ENCODE measurements at places on chromosomes 1 and 21. TPM values are rescaled to one million over a fixed set of nuclear protein-coding genes. Genes with fewer than 3 reads are reported as not detected.
A peak's percentile ranks its signal among the peaks of the same experiment; 100 is the strongest.

CYP4A11 gene
- total RNA-seq: 0.92 TPM

AK5 gene
- total RNA-seq: not detected

GBP6 gene
- not detected for total RNA-seq

ACKR1 gene
- total RNA-seq: 23.2 TPM

INAVA gene
- 102 TPM for total RNA-seq

RNF186 gene
- not detected for total RNA-seq

OR2L2 gene
- total RNA-seq: not detected

GRCh38 chr1:228838717-228839500 lies 103.6 kb downstream of the RHOU start:
- H3K4me3 ChIP-seq: no peak overlapping the region
- peaks cover 60% of the 10 kb centered on the region for H3K4me1 ChIP-seq
- peak overlapping the region; percentile 90 for H3K27ac ChIP-seq
- DNase-seq: no peak

GRCh38 chr21:42236014-42236413 lies 17.1 kb downstream of the ABCG1 start:
- no peaks in the 10 kb centered on the region for H3K27me3 ChIP-seq
- no peak overlapping the region for H3K4me3 ChIP-seq
- H3K4me1 ChIP-seq: peaks cover 65% of the 10 kb centered on the region
- H3K36me3 ChIP-seq: no peaks in the 10 kb centered on the region
- peak overlapping the region; percentile 91 for H3K27ac ChIP-seq
- peak; percentile 52 for DNase-seq

DNA sequence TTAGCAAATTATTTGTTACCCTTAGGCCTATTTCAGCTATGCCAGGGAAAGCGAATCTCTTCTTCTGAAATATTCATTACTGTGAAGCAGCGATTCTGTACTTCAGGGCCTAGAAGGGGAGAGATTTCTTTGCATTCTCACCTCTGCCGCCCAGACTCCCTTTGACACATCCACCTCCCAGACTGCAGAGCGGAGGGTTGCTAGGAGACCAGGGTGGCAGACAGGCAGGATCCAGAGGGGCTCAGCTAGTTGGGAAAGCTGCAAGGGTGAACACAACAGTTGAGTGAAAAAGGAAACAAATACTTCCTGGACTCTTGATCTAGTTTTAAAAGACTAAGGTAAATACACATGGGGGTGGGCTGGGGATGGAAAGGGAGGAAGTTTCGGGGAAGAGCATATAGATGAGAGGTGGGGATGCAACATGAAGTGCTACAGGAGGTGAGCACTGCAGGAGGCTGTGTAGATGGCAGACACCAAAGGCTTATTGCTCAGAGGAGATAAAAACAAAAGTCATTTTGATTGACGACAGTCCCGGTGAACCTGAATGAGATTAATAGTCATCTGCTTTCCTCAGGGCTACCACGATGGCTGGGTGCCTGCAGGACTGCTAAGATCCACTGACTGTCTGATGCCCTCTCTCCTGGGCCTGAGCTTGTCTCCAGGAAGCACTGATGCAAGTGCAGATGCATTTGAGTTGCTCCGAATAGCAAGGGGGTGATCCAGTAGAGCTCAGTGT lies 26.4 kb upstream of the RAB3GAP2 start:
- H3K27ac ChIP-seq: no peak overlapping the region
- no peak overlapping the region for H3K4me3 ChIP-seq
- no peaks in the 10 kb centered on the region for H3K27me3 ChIP-seq
- no peak for DNase-seq
- no peaks in the 10 kb centered on the region for H3K36me3 ChIP-seq
- no peaks in the 10 kb centered on the region for H3K4me1 ChIP-seq

GRCh38 chr1:20248971-20249612 lies 41.6 kb upstream of the VWA5B1 start:
- H3K4me1 ChIP-seq: no peaks in the 10 kb centered on the region
- no peak overlapping the region for H3K27ac ChIP-seq
- no peaks in the 10 kb centered on the region for H3K27me3 ChIP-seq
- no peak for DNase-seq
- no peaks in the 10 kb centered on the region for H3K36me3 ChIP-seq

DNA sequence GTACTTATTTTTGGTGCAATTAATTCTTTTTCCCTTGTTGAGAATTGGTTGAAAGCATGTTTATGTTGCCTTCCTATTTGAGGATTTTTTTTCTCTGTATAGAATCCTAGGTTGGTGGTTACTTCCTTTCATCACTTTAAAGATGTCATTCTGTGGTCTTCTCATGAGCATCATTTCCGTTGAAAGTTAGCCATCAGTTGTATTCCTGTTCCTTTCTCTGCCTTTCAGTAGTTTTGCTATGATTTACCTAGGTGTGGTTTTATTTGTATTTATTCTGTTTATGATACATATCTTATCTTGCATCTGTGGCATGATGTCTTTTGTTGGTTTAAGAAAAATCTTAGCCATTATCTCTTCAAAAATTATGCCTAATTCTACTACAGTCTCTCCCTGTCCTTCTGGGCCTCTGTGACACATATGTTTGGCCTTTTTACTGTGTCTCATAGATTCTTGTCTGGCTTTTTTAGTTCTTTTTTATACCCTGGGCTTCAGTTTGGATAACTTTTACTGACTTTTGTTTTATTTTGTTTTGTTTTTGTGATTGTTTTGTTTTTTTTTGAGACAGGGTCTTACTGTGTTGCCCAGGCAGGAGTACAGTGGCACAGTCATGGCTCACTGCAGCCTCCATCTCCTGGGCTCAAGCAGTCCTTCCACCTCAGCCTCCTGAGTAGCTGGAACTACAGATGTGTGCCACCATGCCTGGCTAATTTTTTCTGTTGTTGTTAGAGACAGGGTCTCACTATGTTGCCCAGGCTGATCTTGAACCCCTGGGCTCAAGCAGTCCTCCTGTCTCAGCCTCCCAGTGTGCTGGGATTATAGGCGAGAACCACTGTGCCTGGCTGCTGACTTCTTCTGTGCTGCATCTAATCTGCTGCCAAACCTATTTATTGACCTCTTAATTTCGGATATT lies 24.1 kb downstream of the PTGFRN start:
- no peak for DNase-seq
- H3K4me1 ChIP-seq: no peaks in the 10 kb centered on the region
- H3K4me3 ChIP-seq: no peak overlapping the region
- no peaks in the 10 kb centered on the region for H3K27me3 ChIP-seq
- H3K27ac ChIP-seq: no peak overlapping the region

GRCh38 chr1:10932088-10932487 lies 80.4 kb upstream of the TARDBP start:
- no peaks in the 10 kb centered on the region for H3K4me1 ChIP-seq
- peaks cover 15% of the 10 kb centered on the region for H3K27me3 ChIP-seq
- no peak overlapping the region for H3K27ac ChIP-seq
- DNase-seq: no peak
- no peaks in the 10 kb centered on the region for H3K36me3 ChIP-seq

- H3K4me3 ChIP-seq: no peak overlapping the region
- peaks cover 19% of the 10 kb centered on the region for H3K4me1 ChIP-seq
- no peaks in the 10 kb centered on the region for H3K27me3 ChIP-seq
- peaks cover 52% of the 10 kb centered on the region for H3K36me3 ChIP-seq
- no peak for DNase-seq
- no peak overlapping the region for H3K27ac ChIP-seq
Measured at GRCh38 chr1:231534703-231535159, 6.3 kb downstream of the TSNAX start.

- no peak for DNase-seq
- peaks cover 9% of the 10 kb centered on the region for H3K4me1 ChIP-seq
- no peak overlapping the region for H3K27ac ChIP-seq
- no peaks in the 10 kb centered on the region for H3K27me3 ChIP-seq
- H3K36me3 ChIP-seq: no peaks in the 10 kb centered on the region
Measured at GRCh38 chr1:183956559-183957188, 80.9 kb downstream of the COLGALT2 start.

DNA sequence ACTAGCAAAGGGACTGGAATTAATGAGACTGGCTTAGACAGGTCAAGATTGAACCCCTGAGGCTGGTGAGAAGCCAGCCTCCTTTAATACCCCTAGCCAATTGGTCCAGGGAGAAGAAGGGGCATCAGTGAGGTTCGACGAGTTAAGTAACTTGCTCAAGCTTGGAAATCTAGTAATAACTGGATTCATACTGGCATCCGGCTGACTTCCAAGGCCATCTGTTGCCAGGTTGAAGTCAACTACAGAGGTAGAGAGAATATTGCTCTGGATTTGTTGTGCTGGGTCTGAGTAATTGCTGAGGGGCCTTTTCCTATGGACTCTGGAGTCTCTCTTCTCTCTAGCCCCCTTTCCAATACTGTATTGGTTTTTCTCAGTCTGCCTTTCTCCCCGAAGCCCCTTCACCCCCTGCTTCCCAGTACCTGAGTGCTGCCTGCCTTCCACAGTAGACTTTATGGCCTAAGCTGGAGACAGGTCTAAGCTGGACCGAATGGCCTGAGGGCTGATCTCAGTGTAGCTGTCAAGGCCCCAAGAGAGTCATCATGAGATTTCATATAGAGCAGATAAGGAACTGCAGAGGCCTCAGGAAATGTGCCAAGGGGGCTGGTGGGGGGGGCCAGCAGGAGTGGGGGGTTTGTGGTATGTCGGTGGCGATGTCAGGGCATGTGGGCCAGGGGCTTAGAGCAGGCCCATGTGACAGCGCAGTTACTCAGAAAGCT lies 42.4 kb upstream of the IL19 start:
- peaks cover 46% of the 10 kb centered on the region for H3K36me3 ChIP-seq
- H3K27me3 ChIP-seq: no peaks in the 10 kb centered on the region
- DNase-seq: peak; percentile 4

- peaks cover 49% of the 10 kb centered on the region for H3K27me3 ChIP-seq
- peak; percentile 2 for DNase-seq
- no peak overlapping the region for H3K27ac ChIP-seq
- no peaks in the 10 kb centered on the region for H3K4me1 ChIP-seq
- H3K36me3 ChIP-seq: no peaks in the 10 kb centered on the region
Measured at GRCh38 chr1:202268032-202268431, 73.7 kb downstream of the UBE2T start.

DNA sequence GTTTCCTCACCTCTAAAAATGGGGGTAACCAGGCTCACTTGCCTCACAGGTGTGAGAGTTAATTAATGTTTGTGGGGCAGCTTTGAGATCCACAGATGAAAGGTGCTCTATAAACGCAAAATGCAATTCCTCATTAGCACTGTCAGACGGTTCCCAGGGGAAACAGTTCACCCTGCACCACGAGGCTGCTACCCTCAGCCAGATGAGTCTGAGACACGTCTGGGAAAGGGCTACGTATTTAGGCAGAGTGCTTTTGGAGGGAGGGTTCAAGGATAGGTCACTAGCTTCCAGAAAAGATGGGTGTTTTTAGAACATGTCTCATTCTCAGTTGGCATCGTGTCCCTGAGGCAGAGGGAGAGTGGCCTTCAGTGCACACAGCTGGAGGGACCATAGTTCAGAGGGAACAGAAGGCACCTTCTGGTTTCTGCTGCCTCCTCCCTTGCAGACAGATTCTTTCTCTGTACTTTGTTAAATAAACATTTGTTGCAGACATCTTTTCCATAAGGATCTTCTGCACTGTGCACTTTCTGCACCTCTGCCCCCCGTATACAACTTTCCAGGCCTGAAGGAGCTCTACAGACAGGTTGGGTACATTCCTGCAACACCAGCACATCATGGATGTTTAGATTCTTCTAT lies 139.9 kb downstream of the CLIC6 start:
- no peaks in the 10 kb centered on the region for H3K27me3 ChIP-seq
- peaks cover 12% of the 10 kb centered on the region for H3K4me1 ChIP-seq
- no peak overlapping the region for H3K4me3 ChIP-seq
- no peak for DNase-seq

DNA sequence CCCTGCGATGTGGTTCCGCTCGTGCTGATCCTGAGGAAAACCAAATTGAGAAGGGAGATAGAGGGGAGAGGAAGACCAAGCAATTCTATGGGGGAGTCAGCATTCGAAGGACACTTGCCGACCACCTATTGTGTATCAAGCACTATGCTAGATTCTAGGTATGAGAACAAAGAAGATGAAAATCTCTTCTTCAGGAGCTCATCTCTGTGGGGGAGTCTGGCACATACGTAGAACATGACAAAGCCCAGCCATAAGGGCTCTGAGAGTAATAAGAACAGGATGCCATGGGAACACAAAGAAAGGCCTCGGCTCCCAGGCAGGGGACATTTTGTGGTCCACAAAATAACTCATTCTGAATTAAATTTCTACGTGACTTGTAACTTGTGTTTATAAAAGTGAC lies 83.7 kb downstream of the WLS start:
- no peak overlapping the region for H3K4me3 ChIP-seq
- DNase-seq: no peak
- H3K4me1 ChIP-seq: peaks cover 21% of the 10 kb centered on the region
- no peak overlapping the region for H3K27ac ChIP-seq

GRCh38 chr1:99084562-99084961 lies 79.9 kb upstream of the PLPPR5 start:
- no peak for DNase-seq
- no peaks in the 10 kb centered on the region for H3K27me3 ChIP-seq
- H3K4me1 ChIP-seq: no peaks in the 10 kb centered on the region

GRCh38 chr1:13828454-13829151 lies 128.6 kb downstream of the PRDM2 start:
- DNase-seq: peak; percentile 63
- no peaks in the 10 kb centered on the region for H3K27me3 ChIP-seq
- no peak overlapping the region for H3K4me3 ChIP-seq
- H3K36me3 ChIP-seq: peaks cover 8% of the 10 kb centered on the region
- H3K27ac ChIP-seq: no peak overlapping the region
- H3K4me1 ChIP-seq: peaks cover 22% of the 10 kb centered on the region

DNA sequence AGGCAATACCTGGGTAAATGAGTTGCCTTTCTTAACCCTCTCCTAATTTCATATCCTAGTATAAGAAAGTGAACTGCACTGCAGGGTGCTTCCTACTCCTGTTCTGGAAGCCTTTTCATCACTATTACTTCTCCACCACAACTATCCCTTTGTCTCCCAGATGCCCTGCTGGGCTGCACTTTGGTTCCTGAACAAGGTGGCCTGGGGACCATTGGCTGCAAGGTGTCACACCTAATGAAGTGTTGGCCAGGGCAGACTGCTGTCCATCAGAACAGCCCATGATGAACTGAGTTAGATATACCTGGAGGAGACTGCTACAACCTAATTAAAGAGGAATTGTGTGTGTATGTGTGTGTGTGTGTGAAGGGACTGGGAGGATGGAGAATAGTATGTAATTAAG lies 1.9 kb upstream of the KLHDC8A start:
- peaks cover 24% of the 10 kb centered on the region for H3K4me1 ChIP-seq
- H3K4me3 ChIP-seq: no peak overlapping the region
- no peak overlapping the region for H3K27ac ChIP-seq
- no peaks in the 10 kb centered on the region for H3K36me3 ChIP-seq
- DNase-seq: no peak

- H3K27me3 ChIP-seq: no peaks in the 10 kb centered on the region
- no peak overlapping the region for H3K27ac ChIP-seq
- H3K4me1 ChIP-seq: no peaks in the 10 kb centered on the region
- DNase-seq: no peak
- H3K36me3 ChIP-seq: peaks cover 78% of the 10 kb centered on the region
- H3K4me3 ChIP-seq: no peak overlapping the region
Measured at GRCh38 chr1:40081871-40082270, 15.2 kb downstream of the PPT1 start.

GRCh38 chr21:15285556-15285955 lies 220.8 kb upstream of the NRIP1 start:
- H3K4me3 ChIP-seq: no peak overlapping the region
- H3K27ac ChIP-seq: no peak overlapping the region
- no peaks in the 10 kb centered on the region for H3K36me3 ChIP-seq
